ENCODE measurements at places on chromosomes 3 and 15.

- no peak for DNase-seq
Observed at GRCh38 chr3:32469151-32469874, 33.3 kb downstream of the CMTM6 start.

- DNase-seq: peak; percentile 65
Observed at GRCh38 chr3:113736548-113737089, 9.4 kb downstream of the NAA50 start.

DNA sequence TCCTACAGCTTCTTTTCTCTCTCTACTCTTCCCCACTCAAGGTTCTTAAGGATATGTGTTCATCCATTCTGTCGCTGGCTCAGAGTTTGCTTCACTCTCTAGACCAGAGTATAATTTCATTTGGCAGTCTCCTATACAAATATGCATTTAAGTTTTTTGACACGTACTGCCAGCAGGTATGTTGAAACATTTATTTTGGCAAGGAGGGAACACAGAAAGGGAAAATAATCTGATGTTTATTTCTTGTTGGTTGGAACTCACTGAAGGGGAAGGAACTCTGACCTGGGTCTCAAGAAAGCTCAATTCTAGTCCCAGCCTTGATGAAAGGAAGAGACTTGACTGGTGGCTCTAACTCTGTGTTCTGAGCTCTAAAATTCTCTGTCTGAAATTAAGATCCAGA is 21.6 kb downstream of the FANCD2 start:
- DNase-seq: no peak

- no peak for DNase-seq
Observed at GRCh38 chr3:87225659-87226058, 1.4 kb upstream of the CHMP2B start.

DNA sequence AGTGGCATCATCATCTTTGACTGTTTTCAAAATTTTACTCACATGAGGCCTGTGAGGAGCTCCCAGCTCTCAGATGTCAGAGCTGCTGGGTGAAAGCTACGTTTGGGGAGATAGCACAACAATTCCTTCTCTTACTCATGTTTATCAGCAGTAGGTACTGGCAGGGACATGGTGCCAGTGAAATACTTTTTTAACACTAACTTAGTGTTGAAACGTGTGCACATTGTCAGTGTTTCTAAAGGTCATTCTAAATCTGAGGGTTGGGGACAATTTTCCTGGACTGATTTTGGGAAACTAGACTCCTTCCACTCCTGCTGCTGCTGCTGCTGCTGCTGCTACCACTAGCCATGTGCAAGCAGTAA is 487.4 kb downstream of the PDCD6IP start:
- no peak for DNase-seq

DNA sequence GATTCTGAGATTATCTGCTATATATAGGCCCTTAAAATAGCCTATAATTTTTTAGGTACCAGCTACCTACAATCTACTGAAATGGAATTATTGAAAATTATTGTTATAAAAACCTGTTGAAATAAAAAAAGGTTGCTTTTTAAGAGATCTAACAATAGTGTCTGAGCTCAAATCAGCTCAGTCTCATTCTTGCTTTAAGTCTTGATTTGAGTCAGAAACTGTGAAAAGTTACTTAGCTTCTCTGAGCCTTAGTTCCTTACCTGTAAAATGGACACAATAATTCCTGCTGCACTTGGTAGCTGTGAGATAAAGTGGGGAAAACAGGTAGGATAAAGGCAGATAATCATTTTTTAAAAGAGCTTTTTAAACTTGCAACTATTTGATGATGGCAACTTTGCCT is 118.8 kb upstream of the UBE2E2 start:
- no peak for DNase-seq

GRCh38 chr15:29226436-29227208 is 43.0 kb downstream of the NSMCE3 start:
- no peak for DNase-seq

DNA sequence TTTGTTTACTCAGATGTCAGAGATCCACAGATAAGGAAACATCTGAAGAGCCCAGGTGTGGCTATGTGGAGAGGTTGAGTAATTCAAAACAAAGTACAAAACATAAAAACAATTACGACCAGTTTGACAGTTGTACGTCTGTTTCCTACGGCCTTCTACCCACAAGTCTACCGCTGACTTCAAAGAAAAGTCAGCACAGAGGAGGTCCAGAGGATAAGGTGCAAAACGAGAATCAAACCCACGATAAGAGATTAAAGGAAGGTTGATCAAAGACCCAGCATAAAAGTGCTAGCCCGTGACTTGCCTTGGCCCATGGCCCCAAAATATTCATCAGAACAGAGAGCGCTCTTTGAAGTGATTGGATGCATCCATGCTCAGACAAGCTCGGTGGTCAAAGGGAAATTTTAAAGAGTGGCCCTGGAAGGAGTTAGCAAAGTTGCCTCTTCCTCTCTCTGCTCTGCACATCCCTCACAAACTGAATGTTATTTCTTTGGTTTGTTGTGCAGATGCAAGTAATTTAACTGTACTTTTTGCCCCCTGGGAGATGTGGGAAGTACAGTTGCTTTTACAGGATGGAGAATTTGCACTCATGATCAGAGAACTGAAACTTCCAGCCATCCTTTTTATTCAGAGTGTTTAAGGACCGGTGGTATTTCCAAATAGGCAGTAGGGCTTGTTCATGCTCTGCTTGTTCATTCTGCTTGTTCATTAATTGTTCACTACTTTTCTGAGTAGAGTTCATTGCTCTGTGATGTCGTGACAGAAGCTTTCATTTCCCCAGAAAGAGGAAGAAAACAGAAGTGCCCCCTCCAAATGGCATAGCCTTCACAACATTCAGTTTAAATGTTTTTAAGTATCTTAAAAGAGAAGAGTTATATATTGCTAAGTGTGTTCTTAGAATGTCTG is 31.1 kb downstream of the MME start:
- no peak for DNase-seq

DNA sequence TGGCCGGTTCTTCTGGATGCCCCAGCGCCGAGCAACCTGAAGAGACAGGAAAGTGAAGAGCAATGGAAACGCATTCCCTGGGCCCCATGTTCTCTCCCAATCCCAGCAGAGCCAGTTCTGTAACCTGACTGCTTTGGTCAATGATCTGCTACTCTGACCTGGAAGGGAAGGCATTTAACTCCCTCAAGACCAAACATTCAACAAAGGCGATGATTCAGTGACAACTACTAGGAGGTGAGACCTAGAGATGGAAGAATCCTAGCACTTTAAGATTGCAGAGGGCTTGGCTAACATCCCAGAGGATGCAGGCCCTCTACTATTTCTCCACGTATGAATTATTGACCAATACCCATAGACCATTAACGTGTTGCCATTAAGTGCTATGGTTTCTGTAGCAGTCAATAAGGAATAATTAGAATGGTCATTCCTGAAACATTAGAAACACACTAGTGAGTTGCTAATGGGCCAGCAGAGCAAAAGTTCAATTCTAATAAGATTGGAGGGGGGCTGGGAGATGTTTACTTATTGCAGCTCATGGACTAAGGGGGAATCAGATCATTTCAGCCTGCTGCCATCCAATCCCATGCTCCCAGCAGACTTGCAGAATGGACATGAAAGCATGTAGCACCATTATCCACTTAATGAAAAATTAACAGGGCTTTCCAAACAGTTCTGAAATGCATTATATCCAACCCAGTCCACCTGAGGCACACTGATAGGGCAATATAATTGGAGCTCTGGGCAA is 56.6 kb downstream of the ETV5 start:
- DNase-seq: no peak

DNA sequence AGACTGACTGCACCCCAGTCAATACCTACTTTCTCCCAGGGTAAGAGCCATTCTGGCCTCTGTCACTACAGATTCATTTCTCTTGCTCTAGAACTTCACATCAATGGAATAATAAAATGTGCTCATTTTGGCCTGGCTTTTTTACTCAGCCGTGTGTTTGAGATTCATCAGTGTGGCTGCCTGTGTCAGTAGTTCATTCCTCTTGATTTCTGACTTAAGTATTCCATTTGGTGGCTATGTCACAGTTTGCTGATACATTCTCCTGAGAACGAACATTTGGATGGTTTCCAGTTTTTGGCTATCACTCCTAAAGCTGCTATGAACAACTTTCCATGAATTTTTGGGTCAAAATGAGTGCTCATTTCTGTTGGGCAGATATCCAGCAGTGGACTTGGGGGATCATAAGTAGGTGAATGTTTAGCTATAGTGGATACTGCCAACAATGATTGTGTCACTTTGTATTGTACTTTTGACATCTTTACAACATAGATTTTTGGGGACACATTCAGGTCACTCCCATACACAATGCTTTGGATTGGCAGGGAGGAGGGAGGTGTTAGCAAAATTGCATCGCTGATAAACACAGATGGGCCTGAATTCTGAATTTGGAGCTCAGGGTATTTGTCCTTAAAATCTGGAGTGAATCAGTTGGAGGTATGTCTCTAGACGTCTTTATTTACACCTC is 19.8 kb upstream of the FAM107A start:
- DNase-seq: no peak

DNA sequence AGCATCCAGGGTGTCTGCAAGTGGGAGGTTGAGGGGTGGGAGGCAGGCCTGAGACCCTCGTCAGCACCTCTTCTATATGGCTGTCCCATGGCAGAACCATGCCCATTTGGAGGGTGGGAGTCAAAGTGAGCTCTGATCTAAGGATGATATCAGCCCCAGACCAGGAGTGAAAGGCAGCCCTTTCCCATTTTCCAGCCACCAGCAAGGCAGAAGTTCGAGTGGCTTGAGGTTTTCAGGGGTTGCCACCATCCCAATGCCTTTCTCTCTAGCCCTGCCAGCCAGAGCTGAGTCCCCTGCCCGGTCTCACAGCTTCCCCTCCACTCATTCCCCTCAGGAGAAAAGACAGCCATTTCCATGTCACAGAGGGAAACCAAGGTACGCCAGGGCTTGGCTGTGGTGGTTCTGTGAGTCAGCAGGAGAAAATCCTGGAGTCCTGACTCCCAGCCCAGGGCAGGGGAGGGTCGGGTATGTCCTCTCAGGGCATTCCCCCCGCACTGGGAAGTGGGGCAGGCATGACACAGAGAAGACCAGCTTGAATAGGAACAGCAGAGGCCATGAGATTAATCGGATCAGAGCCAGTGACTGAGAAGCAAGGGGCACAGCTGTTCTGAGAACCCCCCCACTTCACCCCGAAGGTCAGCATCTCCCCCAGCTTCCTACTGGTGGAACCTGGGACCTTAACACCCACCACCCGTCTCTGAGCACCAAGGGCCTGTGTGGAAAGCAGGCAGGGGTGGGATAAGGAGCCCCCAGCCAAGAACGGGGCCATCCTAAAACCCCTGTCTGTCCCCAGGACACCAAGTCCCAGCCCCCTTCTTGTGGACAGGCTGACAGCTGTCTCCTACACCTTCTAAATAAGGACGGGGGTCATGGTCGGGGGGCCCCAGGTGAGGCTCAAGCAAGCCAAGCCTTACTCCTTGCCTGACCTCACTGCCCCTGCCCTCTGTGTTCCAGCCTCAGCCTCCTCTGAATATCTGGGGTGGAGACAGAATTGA is 965 bp upstream of the SLC38A3 start:
- DNase-seq: peak; percentile 79

GRCh38 chr15:25342629-25343028 is 96.2 kb downstream of the UBE3A start:
- no peak for DNase-seq

GRCh38 chr3:119304201-119304713 is 10.1 kb downstream of the ARHGAP31 start:
- DNase-seq: no peak

- DNase-seq: no peak
Observed at GRCh38 chr3:128274837-128275236, 121.6 kb downstream of the EEFSEC start.

DNA sequence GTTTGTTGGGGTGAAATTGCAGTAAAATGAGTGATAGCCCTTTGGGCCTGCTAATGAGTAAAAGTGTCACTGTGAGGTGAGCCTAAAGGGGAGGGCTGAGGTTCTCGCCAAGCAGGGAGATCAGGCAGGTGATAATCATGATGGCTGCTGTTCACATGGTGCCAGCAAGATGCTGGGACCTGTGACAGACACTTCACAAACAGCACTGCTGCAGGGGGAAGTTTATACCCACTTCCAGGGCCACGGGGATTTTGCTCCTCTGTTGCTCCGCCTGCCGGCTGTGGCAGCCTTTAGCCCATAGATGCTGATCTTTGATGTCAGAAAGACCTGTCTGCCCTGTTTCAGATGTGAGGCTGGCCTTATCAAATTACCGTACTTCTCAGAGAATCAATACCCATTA is 96.7 kb downstream of the SV2B start:
- DNase-seq: no peak

DNA sequence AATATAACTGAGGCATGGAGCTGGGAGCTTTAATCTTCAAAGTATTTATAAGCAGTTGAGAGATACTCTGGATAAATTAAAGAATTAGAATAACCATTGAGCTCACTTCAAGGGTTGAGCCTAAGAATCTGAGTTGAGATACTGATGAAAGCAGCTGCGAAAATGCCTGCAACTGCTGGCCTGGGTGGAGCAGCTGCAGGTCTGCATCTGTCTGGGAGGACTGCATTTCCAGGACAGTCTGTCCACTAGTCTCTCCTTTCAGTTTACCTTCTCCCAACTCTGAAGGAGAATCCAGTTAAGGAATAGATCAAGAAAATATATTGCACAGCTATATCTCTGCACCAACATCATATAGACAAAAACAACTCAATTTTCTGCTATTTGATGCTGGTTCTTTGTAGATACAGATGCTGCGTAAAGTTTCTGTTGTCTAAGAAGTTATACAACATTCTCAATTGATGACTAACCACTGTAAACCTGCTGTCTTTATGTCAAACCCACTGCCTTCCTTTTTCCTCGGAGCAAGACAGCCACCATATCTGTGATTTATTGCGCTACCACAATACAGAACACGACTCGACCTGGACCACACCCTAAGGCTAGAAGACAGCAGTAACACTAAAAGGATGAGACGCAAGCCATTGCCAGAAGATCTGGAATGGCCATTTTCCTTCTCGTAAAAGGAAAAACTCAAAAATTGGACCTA is 245.1 kb downstream of the MAGI1 start:
- DNase-seq: no peak

GRCh38 chr3:105369500-105370371 is 3.0 kb downstream of the ALCAM start:
- peak; percentile 67 for DNase-seq

DNA sequence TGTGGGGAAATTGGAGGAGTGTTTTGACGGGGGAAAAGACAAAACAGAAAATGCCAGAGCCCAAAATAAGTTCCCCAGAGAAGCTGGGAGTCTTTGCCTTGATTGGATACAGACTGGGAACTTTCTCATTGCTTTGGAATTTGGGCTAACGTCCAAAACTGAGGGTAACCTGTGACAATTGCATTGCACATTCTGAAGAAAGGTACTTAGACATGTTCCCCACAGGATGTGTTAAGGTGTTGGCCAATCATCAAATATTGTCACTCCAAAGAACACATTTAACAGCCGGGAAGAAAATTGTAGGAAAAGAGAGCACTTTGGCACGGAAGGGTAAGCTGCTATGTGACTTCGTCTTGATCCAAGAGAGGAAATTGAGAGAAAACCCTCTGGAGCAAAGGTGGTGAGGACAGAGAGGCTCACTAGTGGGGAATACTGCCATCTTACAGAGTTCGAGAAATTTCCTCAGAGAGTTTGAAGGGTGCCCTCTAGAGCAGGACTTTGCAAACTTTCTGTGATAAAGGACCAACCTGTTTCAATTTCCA is 619.5 kb upstream of the TBL1XR1 start:
- no peak for DNase-seq

GRCh38 chr15:74032046-74032445 is 37.5 kb downstream of the PML start:
- no peak for DNase-seq

Measured in NCI-H82 (cell line).